Activated naive CD8-positive, alpha-beta T cell treated with anti-CD3 and anti-CD28 coated beads, Interleukin-2, amount 10 ng/mL, durations not matched to agents 7 days and 5 days (primary cell): ENCODE measurements at places on chromosomes 4 and X.

- no peak for DNase-seq
Observed at GRCh38 chrX:51494409-51494808, 2.0 kb downstream of the NUDT11 start.

GRCh38 chr4:90580326-90580725, 453.1 kb downstream of the CCSER1 start:
- DNase-seq, result no peak

- DNase-seq, result no peak
Observed at GRCh38 chr4:114026447-114026846, 47.0 kb upstream of the ARSJ start.

- DNase-seq, result no peak
Observed at GRCh38 chrX:15059474-15059873, 186.3 kb downstream of the MOSPD2 start.

DNA sequence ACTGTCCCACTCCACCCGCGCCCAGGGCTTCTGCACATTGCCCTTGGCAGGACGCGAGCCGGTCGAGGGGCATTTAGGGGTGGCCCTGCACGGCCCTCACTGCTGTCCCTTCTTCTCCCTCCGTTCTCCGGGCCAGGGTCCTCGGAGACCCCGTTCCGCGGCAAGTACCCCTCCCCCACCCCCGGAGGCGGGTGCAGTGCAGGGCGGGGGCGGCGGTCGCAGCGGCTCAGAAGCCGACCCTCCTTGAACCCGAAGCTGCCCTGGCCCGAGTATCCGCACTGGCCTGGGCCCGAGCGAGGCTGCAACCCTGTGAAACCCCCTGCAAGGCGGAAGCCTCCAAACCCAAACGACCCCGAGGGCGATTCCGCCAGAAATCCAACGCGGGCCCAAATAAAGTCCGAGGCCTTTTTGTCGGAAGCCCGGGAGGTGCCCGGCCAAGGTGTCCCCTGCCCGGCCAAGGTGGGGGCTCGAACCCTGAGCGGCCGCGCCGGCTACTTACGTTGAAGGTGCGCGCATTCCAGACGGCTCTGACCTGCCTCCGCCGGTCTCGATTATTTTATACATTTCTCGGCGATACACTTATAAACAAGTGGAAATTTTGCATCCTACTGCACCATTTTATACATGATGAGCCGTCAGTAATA, 53.1 kb upstream of the TMEM33 start:
- no peak for DNase-seq

GRCh38 chr4:2248044-2248780, 6.3 kb upstream of the HAUS3 start:
- no peak for DNase-seq

DNA sequence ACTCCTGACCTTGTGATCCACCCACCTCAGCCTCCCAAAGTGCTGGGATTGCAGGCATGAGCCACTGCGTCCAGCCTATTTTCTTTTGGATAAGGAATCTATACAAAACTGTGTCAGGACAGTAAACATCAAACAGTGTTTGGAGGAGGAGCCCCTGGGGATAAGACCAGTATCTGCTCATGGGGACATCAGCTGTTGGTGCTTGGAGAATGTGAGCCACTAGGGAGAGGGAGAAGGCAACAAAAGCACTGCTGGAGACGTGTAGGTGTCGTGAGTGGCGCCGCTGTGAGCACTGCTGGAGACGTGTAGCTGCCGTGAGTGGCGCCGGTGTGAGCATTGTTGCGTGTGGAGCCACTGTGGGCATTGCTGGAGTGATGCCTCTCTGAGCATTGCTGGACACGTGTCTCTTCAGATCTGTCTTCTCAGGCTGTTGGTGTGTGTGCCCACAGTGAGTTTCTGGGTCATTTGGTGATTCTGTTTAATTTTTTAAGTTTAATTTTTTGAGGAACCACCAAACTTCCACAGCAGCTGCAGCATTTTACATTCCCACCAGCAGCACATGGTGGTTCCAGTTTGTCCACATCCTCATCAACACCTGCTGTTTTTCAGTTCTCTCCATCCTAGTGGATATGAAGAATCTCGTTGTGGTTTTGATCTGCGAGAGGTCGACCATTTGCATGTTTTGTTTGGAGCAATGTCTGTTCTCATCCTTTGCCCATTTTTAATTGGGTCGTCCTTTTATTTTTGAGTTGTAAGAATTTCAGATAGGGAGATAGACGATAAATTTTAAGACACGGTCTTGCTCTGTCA, 19.0 kb downstream of the DGKQ start:
- peak; percentile 10 for DNase-seq

DNA sequence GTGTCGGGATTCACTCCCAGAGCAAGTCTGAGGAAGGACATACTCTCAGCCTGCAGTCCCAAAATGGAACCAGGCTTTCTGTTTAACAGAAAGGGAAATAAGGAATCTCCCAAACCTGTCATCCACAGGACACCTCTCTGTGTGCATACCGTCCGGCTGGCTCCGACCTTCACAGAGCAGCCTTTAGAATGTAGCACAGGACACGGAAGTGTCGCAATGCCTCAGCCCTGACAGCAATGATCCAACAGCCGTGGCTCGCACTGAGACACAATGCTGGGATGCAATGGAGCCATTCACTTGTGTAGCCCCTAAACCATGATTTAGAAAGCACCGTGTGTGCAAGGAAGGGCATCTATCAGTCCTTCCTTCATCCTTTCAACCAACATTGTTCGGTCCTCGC, 15.5 kb upstream of the HELT start:
- no peak for DNase-seq

DNA sequence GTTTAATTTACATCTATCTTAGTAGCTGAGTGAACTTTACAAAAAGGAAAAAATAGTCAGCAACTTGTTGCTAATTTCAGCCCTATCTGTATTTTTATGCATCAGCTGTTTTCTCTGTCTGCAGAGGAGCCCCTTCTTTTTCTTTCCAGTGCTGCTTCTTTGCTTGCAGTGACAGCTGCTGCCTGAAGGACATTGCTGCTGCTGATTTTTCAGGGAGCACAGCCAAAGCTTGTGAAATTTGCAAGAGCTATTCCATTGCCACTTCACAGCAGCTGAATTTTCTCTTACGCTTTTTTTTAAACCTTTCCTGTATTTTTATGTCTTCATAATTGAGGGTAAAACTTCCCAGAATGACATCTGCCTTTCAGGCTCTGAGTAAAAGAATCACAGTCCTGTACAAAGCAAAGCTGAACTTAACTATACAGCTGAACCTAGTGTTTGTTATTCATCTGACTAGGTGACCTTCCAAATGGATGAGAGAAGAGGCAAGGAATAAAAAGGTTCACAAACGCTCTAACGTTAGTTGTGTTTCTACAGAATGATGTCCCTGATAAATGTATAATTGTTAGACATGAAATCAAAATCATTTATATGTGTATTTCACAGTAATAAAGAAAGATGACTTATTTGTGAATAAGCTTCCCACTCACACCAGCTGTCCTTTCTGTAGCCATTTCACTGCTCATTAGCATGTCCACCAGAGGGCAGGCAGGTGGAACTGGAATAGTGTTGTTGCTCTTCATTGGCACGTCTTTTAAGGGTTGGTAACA, 541.4 kb downstream of the ADGRL3 start:
- no peak for DNase-seq

GRCh38 chrX:110743679-110744340, 51.8 kb downstream of the CHRDL1 start:
- no peak for DNase-seq

- DNase-seq, result peak; percentile 28
Observed at GRCh38 chr4:687048-687970, 1.6 kb downstream of the SLC49A3 start.

- no peak for DNase-seq
Observed at GRCh38 chrX:44344687-44345086, 1.2 kb upstream of the EFHC2 start.

GRCh38 chrX:24097741-24098260, 43.0 kb downstream of the EIF2S3 start:
- DNase-seq, result no peak

DNA sequence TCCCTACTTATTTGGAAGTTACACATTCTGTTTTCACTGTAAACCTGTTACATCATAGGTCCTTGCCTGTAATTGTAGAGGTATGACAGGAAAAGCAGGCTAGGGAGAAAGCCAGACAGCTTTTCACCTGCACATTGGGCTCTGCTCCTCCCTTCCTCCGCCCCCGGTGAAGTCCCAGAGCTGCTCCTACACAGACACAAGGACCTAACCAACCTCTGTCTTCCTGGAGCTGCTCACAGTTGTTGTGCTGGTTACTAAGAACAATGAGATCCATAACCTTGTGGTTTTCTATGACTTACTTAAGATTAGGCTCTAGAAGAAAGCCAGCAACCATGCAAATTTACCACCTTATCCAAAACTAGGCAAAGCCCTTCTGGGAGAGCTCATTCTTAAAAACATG, 40.0 kb downstream of the MOSPD2 start:
- DNase-seq, result no peak

DNA sequence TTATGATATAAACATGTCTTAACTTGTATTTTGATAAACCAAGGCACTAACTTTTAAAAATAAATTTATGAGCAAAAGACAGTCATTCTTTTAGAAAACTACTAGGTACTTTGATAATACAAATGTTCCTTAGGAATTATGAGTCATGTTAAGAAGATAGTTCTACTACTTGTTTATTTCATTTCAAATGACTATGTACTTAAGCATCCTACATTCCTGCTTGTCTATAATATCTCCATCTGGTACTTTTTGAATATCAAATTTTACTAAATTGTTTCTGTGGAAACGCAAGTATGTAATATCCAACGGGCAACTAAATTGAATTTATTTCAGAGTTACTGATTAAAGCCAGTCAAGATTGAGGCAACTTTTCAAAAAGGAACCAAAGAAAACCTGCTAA, 61.8 kb downstream of the CAMK2D start:
- no peak for DNase-seq

GRCh38 chrX:53930515-53931380, 113.5 kb downstream of the PHF8 start:
- no peak for DNase-seq

DNA sequence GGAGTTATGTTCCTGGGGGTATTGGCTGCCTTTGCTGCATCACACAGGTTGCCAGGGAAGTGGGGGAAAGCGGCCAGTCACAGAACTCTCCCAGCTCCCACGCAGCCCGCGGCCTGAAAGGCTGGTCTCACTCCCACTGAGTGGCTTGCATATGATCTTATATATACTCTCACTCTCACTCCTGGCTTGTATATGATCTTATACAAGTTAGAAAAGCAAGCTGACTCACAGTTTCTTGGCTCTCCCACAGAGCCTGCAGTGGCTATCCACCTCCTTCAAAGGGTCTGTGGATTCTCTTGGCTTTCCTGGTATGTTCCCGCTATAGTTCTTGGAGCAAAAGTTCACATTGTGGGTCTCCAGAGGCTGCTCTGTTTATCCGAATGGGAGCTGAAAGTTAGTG, 833.5 kb upstream of the GALNTL6 start:
- no peak for DNase-seq

DNA sequence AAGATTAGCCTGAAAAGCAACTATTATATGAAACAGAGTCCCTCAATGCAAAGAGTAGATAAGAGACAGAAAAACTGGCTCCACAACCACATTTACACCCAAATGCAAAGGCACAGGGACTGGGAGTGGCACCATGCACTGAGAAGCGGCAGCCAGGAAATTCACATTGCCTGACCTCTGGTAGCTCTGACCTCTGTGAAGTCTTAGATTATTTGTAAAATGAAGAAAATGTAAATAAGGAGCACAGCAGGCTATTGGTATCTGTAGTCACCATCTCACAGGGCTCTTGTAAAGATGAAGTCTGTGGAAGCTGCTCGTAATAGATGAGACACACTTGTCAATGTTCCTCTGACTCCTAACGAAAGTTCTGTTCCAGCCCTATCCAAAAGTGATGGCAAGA, 69.7 kb downstream of the FAT1 start:
- no peak for DNase-seq

DNA sequence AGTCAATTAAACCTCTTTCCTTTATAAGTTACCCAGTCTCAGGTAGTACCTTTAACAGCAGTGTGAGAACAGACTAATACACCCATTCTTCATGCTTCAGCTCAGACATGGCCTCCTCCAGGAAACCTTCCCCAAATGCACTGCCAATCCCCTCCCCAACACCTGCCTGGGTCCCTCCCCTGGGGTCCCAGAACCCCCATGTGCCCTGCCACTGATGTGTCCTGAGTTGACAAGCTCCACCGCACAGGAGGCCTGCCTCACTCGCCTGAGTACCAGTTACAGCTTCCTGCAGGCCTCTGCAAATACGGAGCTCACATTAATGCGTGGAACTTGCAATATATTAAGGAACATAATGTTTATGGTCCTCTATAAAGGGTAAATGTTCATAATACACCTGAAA, 34.9 kb upstream of the CRMP1 start:
- DNase-seq, result no peak

- DNase-seq, result peak; percentile 57
Observed at GRCh38 chr4:110622841-110623717, at the start of gene PITX2. PITX2 (minus strand) TSS chr4:110623077; CDS start chr4:110622460, 617 bp downstream.

GRCh38 chr4:113666386-113667114, 95.0 kb downstream of the CAMK2D start:
- no peak for DNase-seq

- no peak for DNase-seq
Observed at GRCh38 chr4:156771171-156771837, 200.3 kb downstream of the PDGFC start.

GRCh38 chr4:107647591-107647990, 72.4 kb downstream of the PAPSS1 start:
- DNase-seq, result no peak

- DNase-seq, result no peak
Observed at GRCh38 chr4:8009097-8009496, 69.4 kb upstream of the AFAP1 start.

DNA sequence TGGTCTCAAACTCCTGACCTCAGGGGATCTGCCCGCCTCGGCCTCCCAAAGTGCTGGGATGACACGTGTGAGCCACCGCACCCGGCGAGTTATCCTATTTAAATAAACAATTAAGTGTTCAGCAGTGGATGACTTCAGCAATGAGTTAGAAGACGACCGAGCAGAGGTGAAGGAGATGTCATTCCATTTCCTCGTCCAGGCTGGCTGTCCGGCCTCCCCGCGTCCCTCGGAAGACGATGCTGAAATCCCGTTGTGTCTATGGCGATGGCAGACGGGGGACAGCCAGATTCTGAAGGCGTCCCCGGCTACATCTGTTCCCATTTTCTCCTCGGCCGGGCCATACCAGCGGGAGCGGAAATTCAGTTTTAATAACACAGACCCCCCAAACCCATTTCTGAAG, 209.8 kb downstream of the CRLF2 start:
- DNase-seq, result no peak

- DNase-seq, result no peak
Observed at GRCh38 chr4:4474476-4474875, 67.4 kb downstream of the STX18 start.

DNA sequence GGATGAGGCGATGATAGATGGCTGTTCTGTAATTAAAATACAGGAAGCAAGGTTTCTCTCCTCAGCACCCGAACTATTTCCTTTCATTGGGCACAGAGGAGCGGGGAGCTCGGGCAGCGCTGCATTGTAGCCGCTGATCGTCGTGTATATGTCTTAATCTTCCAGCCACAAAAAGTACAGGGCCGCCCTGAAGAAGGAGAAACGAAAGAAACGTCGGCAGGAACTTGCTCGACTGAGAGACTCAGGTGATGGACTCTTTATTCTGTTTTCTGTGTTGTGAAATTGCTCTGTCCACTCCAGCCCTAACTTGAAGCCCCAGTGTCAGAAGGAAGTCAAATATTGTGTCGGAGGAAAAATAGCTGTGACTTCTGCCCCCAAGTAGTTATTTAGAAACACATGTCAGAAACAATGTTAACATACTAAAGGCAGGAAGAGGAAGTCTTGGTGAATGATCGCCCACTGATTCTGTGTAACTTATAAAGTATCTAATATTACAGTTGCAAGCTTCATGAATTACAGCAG, 546 bp downstream of the ZRSR2 start:
- no peak for DNase-seq
